ENCODE measurements at places on chromosomes 12 and 14.

- DNase-seq: no peak
These were observed 49.5 kb upstream of the POC1B start for GRCh38 chr12:89575374-89575773.

DNA sequence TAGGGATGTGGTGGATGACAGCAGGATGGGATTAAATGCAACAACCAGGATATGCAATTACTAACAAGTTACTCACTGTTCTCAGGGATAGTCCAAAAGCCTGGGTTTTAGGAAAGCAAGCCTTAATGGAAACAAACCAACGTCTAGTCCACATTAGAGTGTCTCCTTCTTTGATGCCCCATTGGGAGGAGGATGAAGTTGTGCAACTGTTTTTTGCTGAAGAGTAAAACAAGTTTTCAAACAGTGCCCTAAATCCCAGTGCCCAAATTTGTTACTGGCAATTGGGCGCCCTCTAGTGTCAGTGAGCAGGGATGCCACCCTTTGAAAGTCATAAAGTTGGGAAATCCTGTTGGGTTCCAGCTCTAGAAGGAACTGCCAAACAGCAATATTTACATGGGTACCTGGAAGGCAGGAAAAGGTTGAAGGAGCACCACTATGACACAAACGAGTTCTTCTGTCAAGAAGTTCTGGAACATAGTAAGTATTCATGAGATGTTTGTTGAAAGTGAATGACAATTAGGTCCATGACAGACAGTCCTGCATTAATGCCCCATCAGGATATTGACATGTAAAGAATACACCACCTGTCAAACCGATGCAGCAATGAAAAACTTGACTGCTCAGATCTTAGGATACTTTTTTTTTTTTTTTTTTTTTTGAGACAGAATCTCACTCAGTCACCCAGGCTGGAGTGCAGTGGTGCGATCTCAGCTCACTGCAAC is 11.1 kb upstream of the DPF3 start:
- peak; percentile 46 for DNase-seq

DNA sequence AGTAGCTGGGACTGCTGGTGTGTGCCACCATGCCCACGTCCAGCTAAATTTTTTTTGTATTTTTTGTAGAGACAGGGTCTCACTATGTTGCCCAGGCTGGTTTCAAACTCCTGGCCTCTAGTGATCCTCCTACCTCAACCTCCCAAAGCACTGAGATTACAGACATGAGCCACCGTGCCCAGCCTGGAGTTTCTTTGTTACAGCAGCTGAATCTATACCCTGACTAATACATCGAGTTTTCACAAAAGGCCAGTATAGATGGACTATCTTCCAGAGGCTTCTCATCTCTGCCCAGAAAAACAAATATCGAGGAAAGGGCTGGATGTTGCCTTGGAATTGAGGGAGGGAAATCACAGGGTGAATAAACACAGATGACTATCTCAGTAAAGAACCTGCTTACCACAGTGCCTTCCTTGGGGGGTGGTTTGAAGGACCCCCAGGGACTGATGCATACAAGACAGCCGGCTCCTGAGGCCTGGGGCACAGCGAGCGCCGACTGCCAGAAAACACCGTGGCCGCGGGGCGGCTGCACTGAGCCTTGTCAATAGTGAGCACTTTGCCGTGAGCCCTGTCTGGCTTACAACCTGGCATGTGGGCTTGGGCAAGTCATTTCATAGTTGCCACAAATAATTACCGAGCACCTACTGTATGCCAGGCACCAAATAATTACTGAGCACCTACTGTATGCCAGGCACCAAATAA is 111.9 kb downstream of the SCARB1 start:
- no peak for DNase-seq

DNA sequence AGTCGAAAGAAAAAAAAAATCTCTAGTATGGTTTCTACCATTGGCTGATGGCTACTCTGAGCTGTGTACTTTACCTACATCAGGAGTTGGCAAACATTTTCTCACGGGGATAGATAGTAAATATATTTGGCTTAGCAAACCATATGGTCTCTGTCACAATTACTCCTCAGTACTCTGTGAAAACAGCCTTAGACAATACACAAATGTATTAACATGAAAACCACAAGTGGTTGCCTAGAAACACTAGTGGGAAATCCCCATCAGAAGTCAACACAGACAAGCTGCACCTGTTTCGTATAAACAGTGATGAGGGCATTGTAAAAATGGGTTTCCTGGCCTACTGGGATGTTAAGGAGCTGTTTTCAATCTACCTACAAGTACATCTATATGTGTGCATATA is 84.6 kb upstream of the NAV3 start:
- no peak for DNase-seq

GRCh38 chr12:132603240-132604150 is 6.9 kb downstream of the LRCOL1 start:
- no peak for DNase-seq

DNA sequence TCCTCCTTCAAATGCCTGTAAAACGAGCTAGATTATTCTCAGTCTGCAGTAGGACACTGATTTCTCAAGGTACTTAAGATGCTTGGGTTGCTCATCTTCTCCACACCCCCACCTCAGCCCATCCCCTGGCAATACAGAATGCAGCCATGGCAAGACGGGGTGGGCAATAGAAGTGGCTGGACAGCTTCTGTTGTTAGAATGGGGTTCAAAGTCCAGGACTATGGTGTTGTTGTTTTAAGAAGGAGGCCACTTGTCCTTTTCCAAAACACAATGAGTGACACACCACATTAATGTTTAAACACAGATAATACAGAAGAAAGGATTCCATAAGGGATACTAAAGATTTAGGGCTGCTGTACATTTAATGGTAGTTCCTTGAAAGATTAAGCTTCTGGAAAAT is 188.9 kb upstream of the BCL2L14 start:
- no peak for DNase-seq

DNA sequence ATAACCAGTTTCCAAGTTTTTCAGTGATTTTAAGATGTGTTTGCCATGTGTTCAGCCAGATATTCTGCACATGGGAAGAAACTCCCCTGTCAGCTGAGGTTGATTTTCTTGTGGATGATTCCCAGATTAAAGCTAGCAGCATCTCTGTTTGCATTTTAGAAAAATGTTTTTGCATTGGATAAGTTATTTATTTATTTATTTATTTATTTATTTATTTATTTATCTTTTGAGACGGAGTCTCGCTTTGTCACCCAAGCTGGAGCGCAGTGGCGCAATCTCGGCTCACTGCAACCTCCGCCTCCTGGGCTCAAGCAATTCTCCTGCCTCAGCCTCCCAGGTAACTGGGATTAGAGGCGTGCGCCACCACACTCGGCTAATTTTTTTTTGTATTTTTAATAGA is 2.8 kb downstream of the ACOT4 start:
- no peak for DNase-seq

GRCh38 chr12:4279198-4279690 is 5.7 kb downstream of the CCND2 start:
- no peak for DNase-seq

DNA sequence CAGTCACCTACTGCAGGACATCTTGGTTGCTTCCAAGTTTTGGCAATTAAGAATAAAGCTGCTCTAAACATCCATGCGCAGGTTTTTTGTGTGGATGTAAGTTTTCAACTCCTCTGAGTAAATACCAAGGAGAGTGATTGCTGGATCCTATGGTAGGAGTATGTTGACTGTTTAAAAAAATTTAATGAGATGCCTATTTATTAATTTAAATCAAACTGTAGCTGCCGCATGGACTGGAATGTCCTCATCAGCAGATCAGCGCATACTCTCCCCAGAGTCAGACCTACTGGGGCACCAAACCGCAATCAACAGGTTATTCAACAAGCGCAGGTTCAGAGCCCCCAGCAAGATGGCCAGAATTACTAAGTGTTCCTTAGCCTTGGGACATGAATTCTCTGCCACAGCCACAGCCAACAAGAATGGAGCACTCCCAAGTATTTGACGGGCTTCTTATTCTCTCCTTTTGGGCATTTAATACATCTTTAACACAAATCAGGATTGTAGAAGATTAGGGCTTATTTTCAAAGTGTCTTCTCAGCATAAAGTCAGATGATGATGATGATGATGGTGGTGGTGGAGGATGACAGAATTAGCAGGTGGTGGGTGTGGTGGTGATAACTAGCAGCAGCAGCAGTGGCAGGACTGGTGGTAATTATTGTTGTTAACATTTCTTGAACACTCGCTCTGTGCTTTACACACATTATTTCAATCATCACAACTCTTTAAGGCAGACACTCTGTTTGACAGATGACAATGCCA is 170.7 kb downstream of the CHST11 start:
- no peak for DNase-seq

DNA sequence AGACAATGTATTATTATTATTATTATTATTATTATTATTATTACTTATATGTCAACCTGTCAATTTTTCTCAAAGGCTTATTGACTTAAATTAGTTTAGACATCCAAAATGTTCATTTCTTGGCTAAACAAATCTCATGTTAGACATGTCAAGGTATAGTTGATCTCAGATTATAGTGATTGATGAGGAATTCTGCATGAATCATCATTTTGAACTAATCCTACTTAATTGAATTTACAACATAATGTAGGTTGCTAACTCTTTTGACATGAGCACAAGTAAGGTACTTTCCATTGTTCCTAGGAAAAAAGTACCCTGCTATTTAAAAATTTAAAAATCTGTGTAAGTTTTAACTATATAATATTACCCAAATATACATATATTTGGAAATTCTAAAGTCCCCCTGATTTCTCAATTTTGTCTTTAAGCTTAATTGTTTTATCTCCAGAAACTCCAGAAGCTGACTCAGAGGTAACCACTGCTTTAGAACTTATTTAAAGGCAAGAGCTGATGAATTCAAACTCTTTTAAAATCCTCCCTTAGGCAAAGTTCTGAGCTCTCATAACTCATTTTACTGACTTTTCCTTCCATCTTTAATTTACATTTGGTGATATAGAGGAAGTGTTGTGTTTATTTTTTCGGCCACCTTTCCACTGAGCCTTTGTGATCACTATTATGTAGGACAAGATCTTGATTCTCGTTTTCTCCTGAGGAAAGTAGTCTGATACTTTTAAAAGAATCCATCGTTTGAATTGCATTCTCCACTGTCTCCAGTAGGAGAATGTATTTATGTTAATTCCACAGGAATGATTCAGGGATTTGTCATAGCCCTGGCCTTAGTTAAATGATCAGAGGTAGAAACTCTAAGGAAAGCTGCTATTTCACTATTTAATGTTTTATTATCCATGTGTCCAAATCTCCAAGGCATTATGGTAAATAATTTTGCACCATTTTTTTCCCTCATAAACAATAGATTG is 1304.5 kb downstream of the AACS start:
- DNase-seq: no peak

GRCh38 chr14:35631071-35631805 is 97.3 kb downstream of the INSM2 start:
- no peak for DNase-seq

DNA sequence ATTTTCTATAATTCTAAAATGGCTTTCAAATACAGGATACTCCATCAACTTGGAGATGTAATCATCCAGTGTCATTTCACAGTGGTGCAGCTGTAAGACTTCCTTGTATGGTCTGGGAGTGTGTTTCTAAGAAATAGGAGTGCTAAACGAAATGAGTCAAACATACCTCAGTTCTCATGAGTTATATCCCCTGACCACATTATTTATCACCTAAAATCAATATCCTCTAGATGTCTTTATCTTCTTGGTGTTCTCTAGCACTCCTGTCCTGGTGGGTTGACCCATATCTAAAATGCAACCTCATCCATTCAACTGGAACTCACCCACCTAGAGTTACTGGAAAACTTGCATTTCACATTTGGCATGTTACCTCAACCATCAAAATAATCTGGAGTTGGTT is 33.2 kb downstream of the TMEM30B start:
- DNase-seq: no peak

GRCh38 chr12:79559591-79559990 is 131.2 kb downstream of the PAWR start:
- DNase-seq: no peak

DNA sequence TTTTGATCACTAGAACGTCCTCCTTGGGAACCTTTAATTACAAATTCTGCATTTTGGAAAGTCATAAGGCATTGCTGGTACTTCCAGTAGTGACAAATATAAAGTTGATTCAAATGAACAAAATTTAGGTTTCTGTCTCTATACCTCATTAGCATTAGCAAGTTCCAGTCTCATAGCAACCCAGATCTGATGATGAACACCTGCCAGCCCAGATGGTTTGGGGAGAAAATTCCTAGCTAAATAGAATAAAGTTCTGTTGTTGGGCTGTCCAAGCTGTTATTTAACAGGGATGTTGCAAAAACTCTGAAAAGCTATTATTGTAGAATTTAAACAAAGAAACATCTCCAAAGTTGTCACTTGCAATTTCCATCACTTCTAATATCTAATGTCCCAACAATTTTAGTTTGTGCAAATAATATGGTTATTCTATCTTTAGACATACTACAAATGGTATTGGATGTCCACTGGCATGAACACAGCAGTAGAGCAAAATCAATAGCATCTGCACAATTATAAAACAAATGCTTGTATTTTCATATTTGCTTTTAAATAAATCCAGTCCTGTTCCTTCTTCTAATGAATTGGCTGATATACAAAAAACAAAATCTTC is 299.4 kb downstream of the SLC16A7 start:
- no peak for DNase-seq

DNA sequence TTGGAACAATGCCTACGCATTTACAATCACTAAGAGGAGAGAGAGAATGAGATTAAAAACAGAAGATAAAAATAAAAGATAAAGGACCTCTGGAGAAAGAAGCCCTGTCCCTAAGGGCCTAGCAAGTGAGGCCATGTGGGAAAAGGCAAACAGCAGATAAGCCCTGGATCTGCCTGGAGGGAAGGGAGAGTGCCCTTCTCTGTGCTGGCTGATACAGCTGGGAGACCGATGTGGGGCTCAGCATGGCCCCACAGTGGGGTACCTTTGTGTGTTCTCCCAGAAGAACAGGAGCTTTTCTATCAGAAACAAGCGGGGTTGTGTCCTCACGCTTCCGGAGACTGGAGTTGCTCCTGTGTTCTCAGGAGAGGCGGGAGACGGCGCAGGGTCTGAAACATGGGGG is 59.9 kb downstream of the TMCC3 start:
- no peak for DNase-seq

GRCh38 chr12:116065606-116066005 is 211.9 kb downstream of the MED13L start:
- DNase-seq: no peak

DNA sequence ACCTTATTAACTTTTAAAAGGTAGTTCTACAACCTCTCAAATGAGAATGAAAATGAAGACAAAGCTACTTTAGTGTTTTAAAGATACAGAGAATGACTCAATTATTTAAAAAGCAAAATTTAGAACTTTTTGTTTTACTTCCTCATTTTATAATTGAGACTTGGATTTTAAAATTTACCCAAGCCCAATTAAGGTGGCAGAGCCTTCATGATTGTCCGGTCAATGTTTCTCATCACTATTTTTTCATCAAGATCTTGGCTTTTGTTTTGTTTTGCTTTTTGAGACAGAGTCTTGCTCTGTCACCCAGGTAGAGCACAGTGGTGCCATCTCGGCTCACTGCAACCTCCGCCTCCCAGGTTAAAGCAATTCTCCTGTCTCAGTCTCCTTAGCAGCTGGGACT is 32.7 kb downstream of the PPP4R3A start:
- no peak for DNase-seq

DNA sequence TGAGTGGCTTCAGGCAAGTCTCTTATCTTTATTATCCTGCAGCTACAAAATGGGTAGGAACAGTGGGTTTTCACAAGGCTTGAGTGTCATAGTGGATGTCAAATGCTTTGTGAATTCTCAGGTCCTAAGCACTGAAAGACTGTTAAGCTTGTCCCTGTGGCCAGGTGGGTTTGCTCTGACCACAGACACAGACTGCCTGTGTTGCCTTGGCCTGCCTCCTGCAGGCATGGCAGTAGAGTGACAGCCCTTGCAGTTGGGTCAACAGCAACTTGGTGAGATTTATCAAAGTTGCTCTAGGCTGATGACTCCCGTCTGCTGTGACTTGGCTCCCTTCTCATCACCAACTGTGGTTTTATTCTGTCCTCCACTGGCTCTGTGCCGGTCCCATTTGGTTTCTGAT is 520.0 kb upstream of the CCDC196 start:
- DNase-seq: no peak

Measured in stimulated activated CD4-positive, alpha-beta T cell treated with anti-CD3 and anti-CD28 coated beads, Interleukin-4, amount 100 ng/mL, for 4 hours (primary cell).